ENCODE measurements at places on chromosomes 3 and 15.
A peak's percentile ranks its signal among the peaks of the same experiment; 100 is the strongest.

DNA sequence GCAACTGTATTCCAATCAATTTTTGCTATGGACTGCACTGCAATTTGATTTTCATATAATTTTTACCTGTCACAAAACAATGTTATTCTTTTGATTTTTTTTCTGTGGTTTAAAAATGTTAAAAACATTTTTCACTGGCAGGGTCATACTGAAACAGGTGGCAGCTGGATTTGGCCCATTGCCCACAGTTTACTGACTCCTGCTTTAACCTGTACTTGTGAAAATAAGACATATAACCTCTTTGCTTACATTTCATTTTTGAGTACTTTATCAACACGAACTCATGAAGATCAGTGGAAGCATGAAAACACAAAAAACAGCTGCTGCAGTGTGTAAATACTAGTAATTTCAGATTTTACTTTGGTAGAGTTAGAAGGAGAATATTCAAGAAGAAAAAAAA, 313.1 kb downstream of the WDR72 start:
- no peak for DNase-seq

- no peak for DNase-seq
Measured at GRCh38 chr3:60456180-60456579, 795.1 kb downstream of the FHIT start.

DNA sequence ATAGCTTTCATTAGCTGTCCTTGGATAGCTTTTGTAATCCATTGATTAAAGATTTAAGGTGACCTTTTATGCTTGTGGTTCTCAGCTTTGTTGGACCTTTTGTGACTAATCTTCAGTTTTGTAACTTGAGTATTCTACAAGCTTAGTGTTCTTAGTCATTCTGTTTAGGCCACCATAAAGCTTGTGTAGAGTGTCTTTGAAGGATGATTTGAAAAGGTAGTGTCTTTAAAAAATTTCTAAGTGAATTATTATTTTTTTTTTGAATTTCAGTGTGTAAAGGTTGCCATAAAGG, 7.5 kb downstream of the MORF4L1 start:
- DNase-seq = peak; percentile 62

DNA sequence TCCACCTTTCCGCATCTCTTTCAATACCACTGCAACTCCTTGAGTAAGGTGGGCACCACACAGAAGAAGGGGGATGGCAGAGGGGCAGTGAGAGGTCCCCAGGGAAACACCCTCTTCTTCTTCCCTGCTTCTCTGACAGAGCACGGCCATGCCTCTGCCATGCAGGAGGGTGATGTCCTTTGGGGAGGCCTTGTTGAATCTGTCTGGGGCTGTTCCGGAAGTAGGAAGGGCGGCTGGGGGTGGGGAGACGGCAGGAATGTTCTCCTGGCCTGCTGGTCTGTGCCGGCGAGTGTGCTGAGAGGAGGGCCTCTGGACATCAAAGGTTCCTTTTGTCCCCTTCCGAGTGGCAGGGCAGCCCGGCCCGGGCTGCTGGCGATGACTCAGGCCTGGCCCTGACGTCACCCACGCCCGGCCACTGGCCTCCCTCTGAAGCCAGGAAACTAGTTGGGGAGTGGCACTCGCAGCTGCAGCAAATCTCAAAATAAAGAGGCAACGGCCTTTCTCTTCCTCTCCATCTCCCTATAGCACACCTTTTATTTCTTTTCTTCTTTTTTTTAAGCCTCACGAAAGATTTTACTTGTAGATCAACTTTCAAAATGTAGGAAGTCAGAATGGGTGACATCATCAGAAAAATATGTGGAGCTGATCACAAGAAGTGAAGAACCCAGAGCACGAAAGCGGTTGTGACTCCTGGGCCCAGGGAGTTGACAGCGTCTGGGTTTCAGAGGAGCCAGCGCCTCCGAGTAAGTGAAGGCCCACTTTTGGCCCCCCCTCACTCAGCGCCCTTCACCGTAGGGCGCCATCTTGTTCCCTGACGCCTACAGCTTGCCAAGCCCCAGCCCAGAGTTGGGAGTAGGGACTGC, at the start of gene ZBTB38:
Gene ZBTB38 (plus strand): TSS at position 443 of the 863 bp plus-strand sequence. CDS start 73,885 bp downstream, outside the sequence.
- peak; percentile 98 for DNase-seq

DNA sequence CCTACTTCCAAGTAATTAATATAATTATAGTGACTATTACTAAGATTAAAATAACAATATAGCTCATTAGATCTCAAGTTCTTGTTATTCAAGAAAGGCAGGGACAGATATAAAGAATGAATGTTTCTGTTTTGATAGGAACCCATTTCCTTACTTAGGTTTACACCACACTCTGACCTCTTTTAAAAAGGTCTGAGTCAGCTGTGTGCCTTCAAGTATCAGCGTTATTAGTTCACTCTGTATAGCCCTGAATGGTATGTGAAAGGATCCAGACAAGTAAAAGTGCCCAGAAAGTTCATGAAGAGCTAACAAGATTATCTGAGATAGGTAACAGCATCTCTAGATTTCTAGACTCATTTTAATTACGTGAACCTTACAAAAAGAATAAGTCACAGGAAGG, 28.9 kb downstream of the PDCD10 start:
- DNase-seq = peak; percentile 33

GRCh38 chr3:119557877-119558269, 1.5 kb downstream of the CD80 start:
- no peak for DNase-seq

- no peak for DNase-seq
Measured at GRCh38 chr15:89196994-89197393, 24.4 kb downstream of the RLBP1 start.

DNA sequence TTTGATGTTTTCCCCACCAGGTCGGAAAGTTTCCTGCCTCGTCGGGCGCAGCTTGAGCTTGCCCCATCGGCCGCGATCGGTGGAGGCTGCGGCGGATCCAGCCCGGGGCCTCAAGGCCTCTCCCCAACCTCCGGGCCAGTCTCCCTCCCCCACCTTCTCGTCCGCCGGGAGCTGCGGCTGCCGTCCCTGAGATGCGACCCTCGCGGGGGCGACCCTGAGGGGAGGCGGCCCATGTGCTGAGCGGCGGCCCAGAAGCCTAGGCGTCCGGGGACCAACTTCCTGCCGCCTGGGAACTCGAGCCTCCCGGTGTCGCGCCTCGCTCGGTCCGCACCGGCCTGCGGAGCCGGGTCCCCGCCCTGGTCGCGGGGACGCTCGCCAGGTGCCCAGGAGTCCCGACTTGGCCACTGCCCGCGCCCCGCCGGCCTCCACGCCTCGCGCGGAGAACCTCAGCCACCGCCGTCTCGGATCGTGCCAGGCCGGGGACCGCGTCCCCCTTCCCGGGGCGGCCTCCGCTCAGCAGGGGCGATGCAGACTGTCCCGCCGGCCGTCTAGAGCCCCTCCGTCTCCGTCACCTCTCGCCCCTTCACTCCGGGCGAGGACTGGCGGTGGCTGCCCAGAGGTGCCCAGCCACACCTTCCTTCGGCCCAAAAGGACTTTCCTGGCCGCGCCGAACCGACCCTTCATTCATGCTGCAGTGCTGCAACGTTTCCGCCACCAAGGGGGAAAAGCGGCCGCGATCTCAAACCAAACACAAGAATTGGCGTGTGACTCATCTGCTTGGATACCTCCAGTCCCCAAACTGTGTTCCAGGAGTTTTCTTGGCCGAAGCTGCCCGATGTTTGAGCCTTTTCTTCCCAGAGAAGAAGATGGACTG, 656 bp downstream of the SLMAP start:
- DNase-seq = peak; percentile 79

DNA sequence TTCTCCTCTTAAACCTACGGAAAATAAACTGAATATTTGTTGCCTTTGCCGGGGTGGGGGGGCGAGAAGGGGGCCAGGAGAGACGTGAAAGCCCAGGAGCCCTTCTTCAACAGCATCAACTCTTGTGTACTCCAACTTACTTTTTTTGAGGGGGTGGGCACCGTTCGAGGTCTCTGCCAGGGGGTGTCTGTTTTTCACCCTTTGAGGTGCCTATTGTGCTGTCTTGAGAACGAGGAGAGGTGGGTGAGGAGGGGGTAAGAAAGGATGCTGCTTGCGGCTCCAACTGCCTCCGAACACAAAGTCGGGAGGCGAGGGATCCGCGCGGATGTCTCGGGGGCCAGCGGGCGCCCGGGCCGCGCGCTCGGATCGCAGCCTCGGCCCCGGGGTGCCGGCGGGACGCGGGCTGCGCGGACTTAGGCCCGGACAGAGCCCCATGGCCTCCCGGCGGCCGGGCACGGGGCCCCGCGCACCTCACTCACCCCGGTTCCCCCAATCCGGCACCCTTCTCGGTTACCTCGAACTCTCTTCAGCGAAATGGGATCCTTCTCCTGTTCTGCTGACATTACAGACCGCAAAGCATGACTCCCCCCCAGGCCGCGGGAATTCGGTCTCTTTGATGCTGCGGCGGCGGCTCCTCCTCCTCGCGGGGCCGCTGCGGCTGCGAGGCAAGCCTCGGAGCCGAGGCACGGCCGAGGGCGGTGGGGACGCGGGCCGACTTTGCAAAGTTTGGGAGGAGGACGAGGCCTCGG, 650 bp downstream of the PYGO1 start:
- DNase-seq = peak; percentile 57

DNA sequence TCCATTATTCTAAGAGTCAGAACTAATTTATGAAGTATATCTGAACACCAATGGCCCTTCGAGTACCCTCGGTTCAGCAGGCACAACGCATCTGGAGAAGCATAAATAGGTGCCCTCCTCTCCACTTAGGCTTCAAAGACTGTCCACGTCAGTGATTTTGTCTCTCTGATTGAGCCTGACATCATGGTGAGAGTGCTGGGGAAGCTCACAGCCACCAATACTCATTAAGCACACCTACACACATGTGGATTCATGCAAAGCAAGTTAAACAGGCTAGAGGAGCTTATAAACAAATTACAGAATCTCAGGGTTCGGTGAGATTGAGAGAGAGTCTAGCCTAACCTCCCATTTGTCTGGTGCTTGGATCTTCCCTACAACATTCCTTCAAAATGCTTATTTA, 3.6 kb downstream of the CLDN1 start:
- no peak for DNase-seq

- DNase-seq = peak; percentile 15
Measured at GRCh38 chr3:17759901-17760300, 17.5 kb upstream of the TBC1D5 start.

- DNase-seq = no peak
Measured at GRCh38 chr3:127908202-127908601, 6.8 kb upstream of the KBTBD12 start.

GRCh38 chr15:101239724-101240136, 12.1 kb downstream of the CHSY1 start:
- DNase-seq = no peak

DNA sequence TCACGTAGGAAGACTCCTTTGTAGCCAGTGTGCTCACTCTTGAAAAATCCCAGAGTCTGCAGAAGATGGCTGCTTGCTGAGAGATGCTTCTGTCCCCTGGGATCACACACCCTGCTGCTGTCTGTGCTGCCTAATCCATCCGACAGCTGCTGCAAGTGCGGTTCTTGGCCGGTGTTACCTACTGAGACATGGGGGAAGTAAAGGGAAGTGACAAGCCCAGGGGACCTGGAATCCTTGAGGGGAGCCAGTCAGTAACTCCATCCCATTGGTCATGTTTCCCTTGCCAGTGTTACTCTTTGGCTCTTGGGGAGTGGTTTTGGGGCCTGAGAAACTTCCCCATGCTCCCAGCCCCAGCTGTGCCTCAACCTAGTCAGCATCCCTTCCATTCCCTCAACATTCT, 8.3 kb upstream of the CPNE9 start:
- no peak for DNase-seq

- DNase-seq = no peak
Measured at GRCh38 chr15:96360581-96361308, 30.2 kb downstream of the NR2F2 start.
